ENCODE measurements at places on chromosomes 2 and 18.
A peak's percentile ranks its signal among the peaks of the same experiment; 100 is the strongest.

DNA sequence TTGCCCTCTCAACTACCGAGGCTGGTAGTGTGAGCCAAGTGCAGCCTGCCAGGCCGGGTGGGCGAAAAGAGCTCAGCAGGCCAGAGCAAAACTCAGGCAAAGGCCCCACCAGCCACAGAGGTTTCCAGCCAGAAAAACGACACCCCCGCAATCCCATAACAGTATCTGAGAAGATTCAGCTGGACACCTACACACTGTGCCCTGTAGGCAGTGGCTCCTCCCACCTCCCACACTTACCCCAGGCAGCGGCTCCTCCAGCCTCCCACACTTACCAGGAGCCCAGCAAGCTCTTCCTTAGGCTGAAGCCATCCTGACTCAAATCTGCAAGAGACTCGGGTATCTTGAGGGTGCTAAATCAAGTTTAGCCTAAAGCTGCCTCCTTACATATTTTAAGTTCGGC is 15.6 kb upstream of the TMEM18 start:
- DNase-seq: no peak

- no peak for DNase-seq
Measured at GRCh38 chr18:32455361-32455760, 15.3 kb downstream of the GAREM1 start.

DNA sequence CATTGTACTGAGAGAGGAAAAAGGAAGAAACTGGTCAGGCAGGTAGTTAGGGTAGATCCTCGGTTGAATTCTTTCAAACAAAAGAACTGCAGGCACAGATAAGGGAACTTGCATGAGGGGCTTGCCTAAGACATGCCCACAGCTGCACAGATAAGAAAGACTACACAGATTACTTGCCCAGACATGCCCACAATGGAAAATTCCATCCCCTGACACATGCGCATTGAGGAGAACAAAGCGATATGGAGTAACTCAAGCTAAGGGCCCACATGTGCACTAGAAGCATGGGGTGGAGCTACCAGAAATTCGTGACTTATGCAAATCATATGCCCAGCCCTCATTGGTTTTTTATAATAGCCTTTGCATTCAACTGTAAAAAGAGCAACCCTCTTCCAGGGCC is 181.3 kb upstream of the ZNF521 start:
- DNase-seq: peak; percentile 4

GRCh38 chr2:33018271-33018670 is 71.5 kb downstream of the LTBP1 start:
- no peak for DNase-seq

- DNase-seq: no peak
Measured at GRCh38 chr2:59588286-59588685, 965.2 kb downstream of the BCL11A start.

DNA sequence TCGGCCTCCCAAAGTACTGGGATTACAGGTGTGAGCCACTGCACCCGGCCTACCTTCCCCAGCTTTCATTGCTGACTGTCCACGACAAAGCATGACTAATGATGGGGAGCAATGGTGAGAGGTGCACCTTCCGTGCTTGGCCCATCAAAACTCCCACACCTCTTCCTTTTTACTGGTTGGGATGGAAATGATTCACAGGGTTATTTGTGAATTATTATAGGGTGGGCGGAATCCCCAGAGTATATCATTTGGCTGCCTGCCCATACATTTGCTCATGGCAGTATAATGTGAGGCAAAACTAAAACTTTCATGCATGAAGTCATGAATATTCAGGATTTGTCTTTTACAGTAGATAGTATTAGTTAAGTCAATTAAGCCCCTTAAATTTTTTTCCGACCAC is 334.2 kb upstream of the NETO1 start:
- DNase-seq: no peak

- DNase-seq: no peak
Measured at GRCh38 chr2:164771897-164772296, 69.7 kb downstream of the COBLL1 start.

- DNase-seq: no peak
Measured at GRCh38 chr2:207629553-207629952, 4.4 kb upstream of the METTL21A start.

GRCh38 chr2:232203166-232203891 is 175.2 kb upstream of the ALPP start:
- DNase-seq: no peak

DNA sequence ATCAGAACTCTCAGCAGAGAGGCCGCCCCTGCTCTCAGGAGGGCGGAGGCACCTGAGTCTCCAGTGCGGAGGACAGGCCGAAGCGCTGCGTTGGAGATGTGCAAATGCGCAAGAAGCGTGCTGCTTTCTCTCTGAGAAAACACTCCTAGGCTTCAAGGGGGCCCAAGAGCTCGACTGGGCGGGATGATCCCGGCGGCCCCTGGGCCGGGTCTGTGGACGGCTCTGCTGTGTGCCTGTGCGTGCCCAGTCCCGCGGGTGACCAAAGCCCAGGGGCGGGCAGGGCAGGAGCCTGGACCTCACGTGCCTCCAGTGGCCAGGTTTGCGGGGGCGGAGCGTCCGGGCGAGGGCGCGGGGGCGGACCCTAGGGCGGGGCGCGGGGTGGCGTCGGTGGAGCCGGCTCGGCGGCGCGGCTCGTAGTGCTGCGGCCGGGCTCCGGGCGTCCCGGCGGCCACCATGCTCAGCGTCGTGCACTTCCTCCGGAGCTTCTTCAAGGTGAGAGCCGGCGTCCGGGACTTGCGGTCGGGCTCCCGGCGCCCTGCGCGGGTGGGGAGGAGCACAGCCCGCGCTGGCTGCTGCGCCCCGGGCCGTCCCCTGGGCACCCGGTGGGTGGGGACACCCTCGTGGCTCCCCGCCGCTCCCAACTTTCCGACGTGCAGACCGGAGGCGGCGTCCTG is at the start of gene ARHGEF4:
Gene ARHGEF4 (plus strand): TSS at position 414 of the 674 bp plus-strand sequence. CDS start 40 bp downstream, at position 454.
- peak; percentile 61 for DNase-seq

- no peak for DNase-seq
Measured at GRCh38 chr18:55997151-55997561, 409.2 kb upstream of the TCF4 start.

DNA sequence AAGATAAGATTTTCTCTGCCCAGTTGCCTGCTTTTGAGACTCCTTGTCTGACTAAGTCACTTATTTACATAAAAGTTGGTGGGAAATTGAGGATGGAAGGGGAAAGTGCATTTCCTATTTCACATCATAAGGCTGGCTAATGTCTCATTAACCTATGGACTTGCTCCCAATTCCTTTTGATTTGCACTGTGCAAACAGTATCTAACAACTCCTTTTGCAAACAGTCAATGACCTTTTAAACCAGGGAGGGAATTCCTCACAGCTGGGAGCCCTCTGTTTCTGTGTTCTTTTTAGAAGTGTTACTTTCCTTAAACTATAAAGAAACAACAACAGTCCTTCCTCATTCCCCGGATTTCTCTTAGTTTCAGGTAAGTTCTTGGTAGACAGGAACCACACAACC is 272.8 kb downstream of the RND3 start:
- DNase-seq: no peak

DNA sequence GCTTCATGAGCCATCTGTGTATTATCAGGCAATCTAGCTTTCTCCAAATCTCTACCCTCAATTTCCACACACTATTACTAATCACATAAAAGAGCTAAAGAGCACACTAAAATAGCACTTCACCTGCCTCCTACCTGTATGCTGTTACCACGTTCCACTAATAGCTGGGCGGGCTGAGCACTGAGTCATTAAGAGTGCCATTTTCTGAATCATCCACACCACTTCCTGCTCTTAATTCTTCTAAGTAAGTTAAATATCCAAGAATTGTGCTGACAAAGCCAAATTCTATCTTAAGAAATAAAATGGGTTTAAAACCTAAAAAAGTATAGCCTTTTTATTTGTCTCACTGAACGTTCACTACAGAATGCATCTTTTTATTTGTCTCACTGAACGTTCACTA is 35.7 kb downstream of the NOL10 start:
- peak; percentile 92 for DNase-seq

- DNase-seq: no peak
Measured at GRCh38 chr2:237932731-237933131, 34.1 kb upstream of the UBE2F start.

DNA sequence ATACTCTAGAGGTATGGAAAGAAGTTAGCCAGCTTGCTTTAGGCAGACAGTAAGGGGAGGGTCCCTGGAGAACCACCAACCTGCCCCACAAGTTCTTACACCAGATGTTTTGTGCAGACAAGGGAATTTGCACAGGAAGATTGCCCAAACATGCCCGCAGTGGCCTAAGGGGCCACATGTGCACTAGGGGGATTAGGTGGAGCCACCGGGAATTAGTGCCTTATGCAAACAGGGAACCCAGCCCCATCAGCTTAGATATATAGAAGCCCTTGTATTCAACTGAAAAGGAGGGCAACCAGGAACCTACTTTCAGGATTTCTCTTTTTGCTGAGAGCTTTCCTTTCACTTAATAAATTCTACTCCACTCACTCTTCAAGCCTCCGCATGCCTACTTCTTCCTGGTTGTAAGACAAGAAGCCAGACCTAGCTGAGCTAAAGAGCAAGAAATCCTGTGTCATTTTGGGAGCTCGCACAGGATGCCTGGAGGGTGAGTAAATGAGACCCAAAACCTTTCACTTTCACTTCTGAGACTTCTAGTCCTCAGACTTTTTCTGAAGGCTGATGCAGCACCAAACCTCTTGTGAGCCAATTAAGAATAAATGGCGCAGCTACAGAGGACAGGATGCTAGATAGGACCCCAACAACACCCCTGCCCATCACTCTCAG is 146.3 kb downstream of the GCA start:
- DNase-seq: peak; percentile 37

- DNase-seq: peak; percentile 76
Measured at GRCh38 chr18:35042389-35043071, 1.3 kb downstream of the MAPRE2 start.

DNA sequence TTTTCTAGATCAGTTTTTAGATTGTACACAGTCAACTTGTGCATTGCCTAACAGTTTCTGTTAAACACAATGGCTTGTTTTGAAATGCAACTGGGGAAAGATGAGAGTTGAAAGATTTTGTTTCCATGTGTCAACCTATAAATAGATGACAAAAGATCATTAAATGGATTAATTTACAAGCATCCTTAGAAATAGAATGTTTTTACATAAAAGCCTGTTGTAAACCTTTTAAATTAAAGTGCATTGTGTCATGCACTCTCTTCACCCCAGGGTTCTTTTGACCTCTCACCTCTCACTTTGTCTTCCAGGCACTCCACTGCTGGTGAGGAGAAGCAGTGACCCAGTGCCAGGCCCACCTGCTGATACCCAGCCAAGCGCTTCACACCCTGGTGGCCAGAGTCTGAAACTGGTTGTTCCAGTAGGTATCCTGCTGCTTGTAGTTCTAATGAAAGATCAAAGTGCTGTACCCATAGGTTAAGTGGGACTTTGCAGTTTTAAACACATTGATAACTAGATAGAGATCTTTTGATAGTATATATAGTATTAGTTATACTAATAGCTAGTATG is 502.1 kb downstream of the PARD3B start:
- no peak for DNase-seq

GRCh38 chr2:74919827-74920226 is 38.6 kb upstream of the POLE4 start:
- peak; percentile 53 for DNase-seq

GRCh38 chr2:234468503-234468902 is 28.4 kb downstream of the ARL4C start:
- no peak for DNase-seq

- no peak for DNase-seq
Measured at GRCh38 chr18:13450289-13451212, 232.0 kb downstream of the LDLRAD4 start.

GRCh38 chr2:181766129-181766528 is 85.8 kb upstream of the NEUROD1 start:
- DNase-seq: no peak

DNA sequence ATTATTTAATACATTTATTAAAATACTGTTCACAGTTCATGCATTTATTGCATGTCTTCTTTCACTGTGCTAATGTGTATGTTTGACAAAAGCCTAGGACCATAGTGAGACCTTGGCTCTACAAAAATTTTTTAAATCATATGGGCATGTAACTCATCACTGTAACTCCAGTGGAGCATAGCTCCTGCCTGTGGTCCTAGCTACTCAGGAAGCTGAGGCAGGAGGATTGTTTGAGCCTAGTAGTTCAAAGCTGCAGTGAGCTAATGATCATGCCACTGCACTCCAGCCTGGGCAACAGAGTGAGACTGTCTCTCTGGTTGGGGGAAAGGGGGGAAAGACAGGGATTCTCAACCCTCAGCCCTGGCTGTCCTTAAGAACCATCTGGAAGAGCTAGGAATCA is 137.8 kb downstream of the PRKCE start:
- DNase-seq: no peak

DNA sequence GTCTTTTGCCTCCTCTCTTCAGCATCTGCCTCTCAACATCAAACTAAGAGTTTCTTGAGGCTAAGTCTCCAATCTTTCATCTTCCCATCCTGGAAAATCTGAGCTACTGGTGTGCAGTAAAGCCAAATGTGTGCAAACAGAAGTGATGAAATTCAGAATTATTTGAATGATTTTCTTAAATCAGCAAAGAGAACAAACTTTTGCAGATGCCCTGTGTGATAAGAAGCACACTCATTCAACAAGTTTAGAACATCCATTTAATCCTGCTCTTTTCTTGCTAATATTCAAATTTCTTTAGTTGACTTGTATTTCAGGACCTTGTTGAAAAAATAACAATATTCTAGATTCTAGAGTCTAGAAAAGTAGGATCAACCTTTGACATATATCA is 1374.9 kb upstream of the CELF4 start:
- no peak for DNase-seq

DNA sequence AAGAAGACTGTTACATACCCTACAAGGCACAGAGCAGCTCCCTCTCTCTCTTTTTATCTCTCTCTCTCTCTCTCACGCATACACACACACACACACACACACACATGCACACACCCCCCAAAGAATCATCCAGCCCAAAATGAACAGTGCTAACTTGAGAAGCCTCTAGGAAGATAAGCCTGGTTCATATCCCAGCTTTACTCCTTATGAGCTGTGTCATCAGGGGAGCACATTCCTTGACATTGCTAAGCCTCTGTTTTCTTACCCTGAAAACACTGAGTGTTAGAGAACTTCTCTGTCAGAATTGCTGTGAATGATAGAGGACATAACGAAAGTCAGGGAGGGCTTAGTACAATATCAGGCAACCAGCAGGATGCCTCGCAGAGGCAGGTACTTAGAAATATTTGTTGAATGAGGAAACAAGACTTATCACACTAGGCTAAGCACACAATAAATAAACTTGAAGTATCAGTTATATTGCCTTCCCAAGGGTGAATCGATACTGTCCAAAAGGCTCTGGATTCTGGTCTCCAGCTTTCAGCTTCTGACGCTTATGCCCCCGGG is 725.6 kb upstream of the ID2 start:
- no peak for DNase-seq

DNA sequence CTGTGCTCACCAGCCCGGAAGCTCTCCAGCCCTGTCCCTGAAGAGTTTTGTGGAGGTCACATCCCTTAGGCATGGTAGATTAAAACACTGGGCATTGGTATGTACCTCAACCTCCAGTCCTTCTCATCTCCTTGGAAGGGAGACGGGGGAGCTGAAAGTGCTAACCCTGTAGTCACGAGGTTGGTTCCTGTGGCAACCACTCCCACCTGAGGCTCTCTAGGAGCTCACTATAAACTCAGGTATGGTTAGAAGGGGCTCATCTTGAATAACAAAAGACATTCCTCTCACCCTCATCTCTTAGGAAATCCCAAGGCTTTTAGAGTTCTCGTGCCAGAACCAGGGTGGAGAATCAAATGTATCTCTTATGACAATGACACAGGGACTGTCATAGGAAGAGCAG is 43.0 kb upstream of the MGAT4A start:
- DNase-seq: no peak

GRCh38 chr2:64593035-64593655 is 60.6 kb downstream of the SERTAD2 start:
- no peak for DNase-seq

Data from T-helper 2 cell (primary cell).